ENCODE measurements at places on chromosomes 4 and X.

- no peak for DNase-seq
These were observed 20.3 kb downstream of the MEPE start for GRCh38 chr4:87853108-87853507.

DNA sequence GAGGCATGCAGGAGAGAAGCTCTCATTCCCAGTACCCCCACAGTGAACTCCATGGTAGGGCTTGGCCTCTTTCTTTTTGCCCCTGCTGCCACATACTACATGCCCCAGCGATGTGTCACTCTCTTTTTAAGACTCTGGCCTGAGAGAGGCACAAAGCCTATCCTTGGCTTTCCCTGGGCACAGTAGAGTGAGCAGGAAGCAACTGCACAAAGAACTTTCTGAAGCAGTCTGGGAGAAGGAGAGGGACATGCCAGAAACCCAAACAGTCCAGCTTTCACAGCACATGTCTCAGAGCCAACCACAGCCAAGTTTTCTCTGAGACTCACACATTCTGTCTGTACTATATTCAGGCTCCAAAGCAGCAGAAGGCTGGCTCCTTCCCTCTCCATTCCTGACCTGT, 7.9 kb upstream of the NALF2 start:
- no peak for DNase-seq

- DNase-seq: peak; percentile 75
These were observed at the start of gene PRPS1 for GRCh38 chrX:107627838-107628661. TSS of gene PRPS1 (plus strand) at chrX:107628510. CDS start at chrX:107628629, 119 bp downstream.

DNA sequence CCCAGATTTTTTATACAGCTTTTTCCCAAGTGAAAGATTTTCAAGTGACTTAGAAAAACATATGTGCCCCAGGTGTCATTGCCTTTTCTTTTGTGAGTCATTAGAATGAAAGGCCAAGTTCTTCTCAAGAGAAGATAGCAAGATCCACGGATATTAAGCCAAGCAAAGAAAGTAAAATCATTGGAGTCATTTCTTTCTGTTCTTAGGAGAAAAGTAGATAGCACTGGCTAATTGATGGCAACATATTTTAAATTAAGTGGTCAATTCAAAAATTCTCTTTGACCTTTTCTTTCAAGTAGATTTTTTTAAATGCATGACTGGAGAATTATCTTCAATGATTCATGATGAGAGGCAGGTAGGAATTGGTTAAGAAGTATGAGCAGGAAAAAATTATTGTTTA, 94.4 kb downstream of the HHIP start:
- DNase-seq: no peak

GRCh38 chr4:7933651-7934510, 5.8 kb downstream of the AFAP1 start:
- no peak for DNase-seq

DNA sequence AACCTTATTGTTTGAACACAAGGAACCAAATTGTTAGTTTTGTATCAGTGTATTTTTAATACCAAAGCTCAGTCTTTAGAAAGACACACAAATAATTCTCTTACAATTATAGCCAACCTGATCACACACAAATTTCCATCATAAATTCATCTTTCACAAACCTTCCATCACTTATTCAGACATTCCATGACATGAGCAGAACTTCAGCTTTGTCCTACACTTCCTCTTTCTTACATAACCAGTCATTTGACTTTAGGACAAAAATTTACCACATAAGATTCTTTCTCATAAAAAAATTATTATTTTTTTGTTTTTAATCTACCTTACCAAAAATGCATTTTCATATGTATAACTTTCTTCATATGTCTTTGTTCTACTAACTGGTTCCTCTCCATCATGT, 312.2 kb downstream of the GALNTL6 start:
- DNase-seq: no peak

GRCh38 chr4:29619168-29619567, 1101.0 kb upstream of the PCDH7 start:
- no peak for DNase-seq

DNA sequence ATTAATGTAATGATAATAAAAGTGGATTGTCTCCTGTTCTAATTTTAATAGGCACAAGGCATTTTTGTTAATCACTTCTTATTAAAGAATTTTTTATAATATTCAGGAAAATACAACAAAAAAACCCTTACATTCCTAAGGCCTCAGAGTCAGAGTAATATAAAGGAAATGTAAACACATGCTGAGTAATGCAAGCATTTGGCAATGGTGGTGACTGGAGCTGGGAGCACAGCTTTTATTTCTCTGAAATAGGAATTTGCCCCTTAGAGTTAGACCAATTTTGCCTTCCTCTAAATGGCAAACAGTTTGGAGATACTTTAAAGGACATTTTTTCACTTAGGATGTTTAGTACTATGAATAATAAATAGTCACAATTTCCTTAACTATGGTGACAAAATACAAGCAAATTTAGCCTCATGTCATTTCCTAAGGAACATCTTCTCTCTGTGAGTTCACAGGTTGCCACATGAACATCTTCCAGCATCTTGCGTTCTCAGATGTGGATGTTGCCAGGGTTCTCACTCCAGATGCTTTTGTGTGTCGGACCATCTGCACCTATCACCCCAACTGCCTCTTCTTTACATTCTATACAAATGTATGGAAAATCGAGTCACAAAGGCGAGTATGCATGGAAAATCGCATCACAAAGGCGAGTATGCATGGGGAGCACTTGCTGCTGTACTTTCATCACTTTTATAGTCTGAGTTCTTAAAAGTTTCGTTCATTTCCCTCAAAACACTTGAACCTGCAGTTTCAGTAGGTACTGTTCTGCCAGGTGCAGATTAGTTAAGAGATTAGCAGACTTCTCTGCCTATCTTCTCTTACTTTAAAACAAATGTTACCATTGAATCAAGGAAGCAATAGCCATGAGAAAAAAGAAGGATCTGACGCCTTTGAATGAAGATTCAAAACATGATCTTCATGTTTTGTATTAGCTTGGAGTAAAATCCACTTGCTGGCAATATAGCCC, 15.9 kb upstream of the F11 start:
- no peak for DNase-seq

GRCh38 chr4:111454961-111455360, 690.3 kb upstream of the FAM241A start:
- DNase-seq: no peak

- no peak for DNase-seq
These were observed 4.2 kb downstream of the BCOR start for GRCh38 chrX:40093586-40093985.

DNA sequence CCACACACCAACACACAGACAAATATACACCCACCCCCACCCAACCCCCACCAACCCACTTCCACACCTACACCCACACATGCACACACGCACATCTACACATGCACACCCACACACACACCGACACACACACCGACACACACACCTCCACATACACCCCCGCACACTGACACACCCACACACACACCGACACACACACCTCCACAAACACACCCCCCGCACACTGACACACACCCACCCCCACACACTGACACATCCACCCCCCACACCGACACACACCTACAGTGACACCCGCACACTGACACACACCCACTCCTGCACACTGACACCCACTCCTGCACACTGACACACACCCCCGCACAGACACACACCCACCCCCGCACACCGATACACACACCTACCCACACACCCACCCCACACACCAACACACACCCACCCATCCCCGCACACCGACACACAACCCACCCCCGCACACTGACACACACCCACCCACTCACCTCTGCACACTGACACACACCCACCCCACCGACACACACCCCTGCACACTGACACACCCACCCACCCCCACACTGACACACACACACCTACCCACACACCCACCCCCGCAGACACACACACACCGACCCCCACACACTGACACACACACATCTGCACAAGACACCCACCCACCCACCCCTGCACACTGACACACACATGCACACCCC, 31.1 kb downstream of the FGFRL1 start:
- no peak for DNase-seq

All from stimulated activated CD8-positive, alpha-beta memory T cell treated with anti-CD3 and anti-CD28 coated beads, Interleukin-12 subunit alpha, Interleukin-12 subunit beta, amount 100 ng/mL, for 1 hour (primary cell).